ENCODE measurements at places on chromosomes 7 and 10.
A peak's percentile ranks its signal among the peaks of the same experiment; 100 is the strongest.

DNA sequence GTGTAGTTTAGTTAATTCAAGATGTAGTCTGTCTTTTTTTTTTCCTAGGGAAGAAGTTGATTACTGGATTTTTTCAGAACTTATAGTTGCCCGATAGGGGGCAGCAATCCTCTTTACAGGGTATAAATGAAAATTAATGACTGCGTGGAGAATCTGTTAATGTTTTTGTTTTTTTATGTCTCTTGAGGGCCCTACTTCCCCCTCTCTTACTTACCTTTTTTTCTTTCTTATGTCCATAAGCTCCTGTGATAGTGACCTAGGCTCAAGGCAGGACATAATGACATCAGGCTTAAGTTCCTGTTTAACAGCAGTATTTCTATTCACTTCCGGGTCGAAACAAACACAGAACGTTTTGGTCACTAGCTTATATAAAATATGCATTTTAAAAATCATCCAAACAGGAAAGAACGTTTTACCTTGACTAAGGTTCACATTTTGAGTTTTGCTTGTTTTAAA lies 18.8 kb downstream of the CDC123 start:
- peak; percentile 47 for DNase-seq

- no peak for DNase-seq
Measured at GRCh38 chr10:113169111-113169510, 219.1 kb downstream of the TCF7L2 start.

DNA sequence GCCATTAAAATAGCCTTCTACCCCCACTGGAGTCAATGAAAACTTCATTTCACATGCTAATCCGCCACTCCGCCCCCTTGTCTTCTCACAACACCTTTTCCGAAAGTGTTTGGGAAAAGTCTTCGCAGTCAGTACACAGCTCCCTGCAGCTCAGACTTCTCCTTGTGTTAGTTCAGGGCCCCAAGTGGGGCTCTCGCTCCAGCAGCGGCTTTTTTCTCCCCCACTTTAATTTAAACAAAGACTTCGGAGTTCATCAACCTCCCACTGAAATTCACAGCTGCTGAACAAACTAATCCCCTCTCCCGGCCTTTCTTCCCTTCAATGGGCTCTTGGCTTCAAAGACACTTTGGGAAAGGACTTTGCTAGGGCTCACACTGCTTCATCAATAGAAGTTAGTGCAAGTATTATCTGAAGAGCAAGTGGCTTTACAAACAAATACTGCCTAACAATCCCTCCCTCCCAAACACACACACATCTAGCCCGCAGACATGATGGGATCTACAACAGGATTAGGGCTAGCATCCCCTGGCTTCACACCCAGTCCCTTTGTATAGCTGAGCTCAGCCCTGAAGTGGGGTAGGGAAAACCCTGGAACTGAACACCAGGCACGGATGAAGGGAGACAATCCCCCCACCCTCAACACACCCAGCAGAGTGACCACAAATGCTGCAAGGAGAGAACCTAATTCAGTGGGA lies 23.1 kb downstream of the WNT8B start:
- no peak for DNase-seq

GRCh38 chr10:9227679-9228365 lies 1173.3 kb downstream of the GATA3 start:
- no peak for DNase-seq

- DNase-seq, result no peak
Measured at GRCh38 chr10:3468919-3469638, 296.5 kb upstream of the PITRM1 start.

DNA sequence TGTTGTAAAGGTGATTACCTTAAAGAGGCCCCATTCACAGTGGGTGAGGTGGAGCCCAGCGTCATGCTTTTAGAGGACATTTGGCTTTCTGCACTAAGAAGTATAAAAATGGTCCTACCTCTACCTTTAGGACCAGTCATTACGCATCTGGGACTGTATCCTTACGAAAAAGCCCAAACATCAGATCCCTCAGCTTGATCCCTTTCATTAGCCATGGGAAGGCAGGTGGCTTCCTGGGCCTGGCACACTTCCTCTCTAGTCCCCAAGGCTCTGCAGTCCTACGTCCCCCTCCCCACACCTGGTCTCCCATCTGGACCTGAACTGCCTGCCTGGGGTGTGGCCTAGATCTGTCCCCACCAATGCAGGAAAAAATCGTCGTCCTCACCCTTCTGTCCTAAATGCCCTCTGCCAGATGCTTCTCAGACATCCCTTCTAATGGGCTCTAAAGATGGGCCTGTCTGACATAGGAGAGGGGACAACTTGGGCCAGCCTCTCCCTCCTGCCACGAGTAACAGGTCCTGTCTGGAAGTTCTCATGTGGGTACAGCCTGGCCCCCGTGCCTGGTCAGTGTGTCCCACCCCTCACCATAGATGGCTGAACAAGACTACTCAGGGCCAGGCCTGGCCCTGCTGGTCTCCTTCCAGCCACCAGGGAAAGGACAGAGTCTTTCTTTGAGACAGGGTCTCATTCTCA lies 11.8 kb upstream of the SLC18A3 start:
- DNase-seq, result no peak

- DNase-seq, result peak; percentile 83
Measured at GRCh38 chr7:74479961-74480829, 26.5 kb downstream of the GTF2IRD1 start.

DNA sequence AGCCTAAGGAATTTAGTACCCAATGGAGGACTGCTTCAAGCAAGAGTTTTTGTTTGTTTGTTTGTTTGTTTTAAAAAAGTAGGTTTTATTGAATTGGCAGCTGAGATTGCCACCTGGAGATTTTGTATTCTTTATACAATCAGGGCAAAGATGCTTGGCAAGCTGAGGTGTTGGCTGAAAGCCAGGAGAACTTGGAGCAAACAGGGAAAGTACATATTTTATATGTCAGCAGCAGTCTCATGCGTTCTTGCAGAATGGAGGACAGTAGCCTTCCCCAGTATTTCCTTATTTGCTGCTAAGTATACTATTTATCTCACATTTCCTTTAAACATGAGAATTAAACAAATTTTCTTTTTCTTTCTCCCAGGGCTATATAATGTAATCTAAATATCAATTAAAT lies 22.6 kb upstream of the ICA1 start:
- DNase-seq, result no peak

DNA sequence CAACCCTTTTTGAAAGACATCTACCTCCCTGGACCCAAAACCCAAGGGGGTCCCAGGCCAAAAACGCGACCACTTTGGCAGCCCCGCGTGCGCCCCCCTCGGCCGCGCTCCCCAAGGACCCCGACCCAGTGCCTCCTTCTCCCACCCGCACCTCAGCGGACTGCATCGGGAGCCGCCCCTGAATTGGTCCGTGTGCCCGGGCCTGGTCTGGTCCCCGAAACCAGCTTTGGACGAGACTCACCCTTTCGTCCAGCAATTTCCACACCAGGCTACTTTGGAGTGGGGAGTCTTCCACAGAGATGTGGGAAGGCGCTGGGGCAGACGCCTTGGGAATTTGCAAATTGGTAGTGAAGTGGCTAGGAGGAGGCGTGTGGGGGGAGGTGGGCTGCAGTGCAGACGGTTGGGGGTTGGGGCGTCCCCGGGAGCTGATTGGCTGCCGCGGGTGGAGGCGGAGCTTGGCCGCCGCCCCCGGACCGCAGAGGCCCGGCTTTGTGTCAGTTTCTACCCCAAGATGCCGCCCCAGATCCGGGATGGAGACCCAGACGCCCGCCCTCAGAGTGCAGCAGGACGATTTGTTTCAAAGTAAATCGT lies 16.9 kb downstream of the TCAF1 start:
- peak; percentile 80 for DNase-seq

DNA sequence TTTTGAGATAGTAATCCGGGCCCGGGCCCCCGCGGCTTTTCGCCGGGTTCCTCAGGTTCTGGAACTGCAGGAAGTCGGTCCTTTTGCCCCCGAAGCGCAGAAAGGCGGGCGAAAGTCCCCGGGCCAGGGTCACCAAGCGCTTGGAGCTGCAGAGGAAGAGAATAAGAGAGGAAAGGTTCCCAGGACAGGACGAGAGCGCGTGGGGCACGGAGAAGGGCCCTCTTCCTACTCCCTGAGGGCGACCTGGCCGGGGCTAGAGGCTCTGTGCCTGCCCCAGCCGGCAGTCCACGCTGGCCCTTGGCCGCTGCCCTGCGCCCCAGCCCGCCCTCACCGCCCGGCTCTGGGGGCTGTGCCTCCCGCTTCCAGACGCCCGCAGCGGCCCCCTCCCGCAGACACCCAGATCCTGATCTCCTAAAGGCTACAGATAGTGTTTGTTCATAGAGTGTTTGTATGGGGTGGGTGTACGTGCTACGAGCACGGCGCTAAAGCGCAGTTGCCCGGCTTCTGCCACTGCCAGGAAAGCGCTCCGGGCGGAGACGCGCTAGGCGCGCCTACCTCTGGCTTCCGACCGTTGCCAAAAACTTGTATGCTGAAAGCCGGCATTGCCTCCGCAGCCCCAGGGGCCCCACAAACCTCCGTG lies 3.2 kb downstream of the HPSE2 start:
- DNase-seq, result peak; percentile 53

DNA sequence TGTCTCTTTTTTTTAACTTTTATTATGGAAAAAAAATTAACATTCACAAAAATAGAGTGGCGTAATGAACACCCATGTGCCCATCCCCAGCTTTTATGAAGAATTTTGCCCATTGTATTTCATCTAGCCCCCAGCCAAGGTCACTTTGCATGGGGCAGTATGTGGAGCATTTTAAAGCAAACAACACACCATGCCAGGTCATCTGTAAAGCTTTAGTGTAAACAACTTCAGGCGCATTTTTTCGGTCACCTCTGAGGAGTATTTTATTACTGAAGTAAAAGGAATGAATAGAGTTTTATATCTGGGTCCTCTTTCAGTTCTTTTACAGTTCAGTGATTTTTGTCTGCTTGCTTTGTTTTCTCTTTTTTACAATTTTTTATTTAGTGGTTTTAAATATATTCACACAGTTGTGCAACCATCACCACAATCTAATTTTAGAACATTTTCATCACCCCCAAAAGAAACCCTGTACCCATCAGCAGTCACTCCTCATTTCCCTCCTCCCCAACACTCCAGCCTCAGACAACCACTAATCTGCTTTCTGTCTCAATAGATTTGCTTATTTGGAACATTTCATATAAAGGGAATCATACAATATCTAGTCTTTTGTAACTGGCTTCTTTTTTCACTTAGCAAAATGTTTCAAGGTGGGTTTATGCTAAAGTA lies 87.9 kb downstream of the SLC37A3 start:
- no peak for DNase-seq

GRCh38 chr10:91820144-91820543 lies 21.9 kb downstream of the TNKS2 start:
- DNase-seq, result no peak

DNA sequence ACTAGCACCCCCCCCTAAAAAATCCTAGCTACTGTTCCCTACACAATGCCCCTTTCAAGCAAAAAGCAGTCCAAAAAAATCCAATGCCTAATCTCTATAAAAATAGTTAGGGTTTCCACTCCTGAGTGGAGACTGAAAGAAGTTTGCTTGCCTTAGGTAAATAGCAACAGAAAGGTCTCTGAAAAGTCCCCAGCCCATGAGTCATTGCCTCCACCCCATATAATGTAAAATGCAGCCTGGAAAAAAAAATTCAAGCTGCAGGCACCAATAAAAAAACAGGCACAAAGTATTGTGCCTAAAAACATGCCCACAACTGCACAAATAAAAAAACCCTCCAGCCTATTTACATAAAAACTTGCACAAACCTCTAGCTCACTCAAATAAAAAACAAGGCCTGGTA lies 47.5 kb downstream of the ZNF680 start:
- no peak for DNase-seq

- no peak for DNase-seq
Measured at GRCh38 chr7:118232837-118233236, 8.3 kb downstream of the ANKRD7 start.

DNA sequence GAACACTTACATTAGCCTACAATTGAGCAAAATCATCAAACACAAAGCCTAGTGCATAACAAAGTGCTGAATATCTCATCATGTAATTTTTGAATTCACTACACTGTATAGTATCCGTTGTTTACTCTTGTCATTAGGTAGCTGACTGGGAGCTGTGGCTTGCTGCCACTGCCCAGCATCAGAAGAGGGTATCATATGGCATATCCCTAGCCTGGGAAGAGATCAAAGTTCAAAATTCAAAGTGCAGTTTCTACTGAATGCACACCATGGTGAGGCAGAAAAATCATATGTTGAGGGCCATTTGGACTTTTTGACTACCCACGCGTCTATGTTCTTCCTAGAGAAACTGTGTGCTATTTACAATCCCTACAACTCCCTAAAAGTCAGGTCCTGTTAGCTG lies 7.5 kb upstream of the ZC3HAV1 start:
- DNase-seq, result no peak

DNA sequence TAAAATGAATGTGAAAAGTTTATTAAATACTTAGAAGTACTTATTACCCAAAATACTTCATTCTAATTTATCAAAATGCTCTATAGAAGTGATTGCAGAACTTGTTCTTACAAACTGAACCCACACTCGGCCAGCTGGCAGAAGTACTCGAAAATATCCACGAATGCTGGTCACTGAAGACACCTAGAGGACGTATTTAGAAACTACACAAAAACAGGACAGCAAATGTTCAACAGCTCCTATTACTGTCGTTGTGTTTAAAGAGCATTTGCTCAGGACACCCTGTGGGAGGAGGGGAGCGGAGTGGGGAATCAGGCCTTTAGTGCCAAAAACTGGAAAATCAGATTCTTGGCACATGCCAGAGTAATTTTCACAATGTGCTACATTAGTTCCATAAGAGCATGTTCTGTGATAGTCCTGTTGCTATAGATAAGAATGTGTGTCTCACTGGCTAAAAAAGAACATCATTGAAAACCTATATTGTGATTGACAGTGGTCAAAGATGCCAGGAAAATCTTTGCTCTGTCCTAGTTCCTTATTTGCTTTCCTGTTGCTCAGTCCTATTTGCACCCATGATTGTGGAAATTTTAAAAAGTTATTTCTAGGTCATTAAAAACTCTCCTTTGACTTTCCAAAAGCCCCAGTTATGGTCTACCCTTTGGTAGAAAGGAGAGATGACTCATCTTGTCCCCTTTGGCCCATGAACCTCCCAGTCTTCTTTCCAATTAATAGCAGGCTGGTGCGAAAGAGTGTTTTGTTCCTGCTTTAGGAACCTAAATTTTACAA lies 49.0 kb upstream of the NRBF2 start:
- DNase-seq, result peak; percentile 32

DNA sequence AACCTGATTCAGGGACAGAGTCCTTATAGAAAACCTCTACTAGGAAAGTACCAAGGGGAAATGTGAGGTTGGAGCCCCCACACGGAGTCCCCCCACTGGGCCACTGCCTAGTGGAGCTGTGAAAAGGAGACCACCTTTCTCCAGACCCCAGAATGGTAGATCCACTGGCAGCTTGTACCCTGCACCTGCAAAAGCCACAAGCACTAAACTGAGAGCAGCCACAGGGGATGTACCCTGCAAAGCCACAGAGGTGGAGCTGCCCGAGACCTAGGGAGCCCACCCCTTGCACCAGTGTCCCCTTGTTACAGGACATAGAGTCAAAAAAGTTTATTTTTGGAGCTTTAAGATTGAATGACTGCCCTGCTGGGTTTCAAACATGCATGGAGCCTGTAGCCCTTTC lies 87.2 kb upstream of the KCNMA1 start:
- no peak for DNase-seq

Measured in nephron progenitor cell (in vitro differentiated cells).